Effector memory CD4-positive, alpha-beta T cell (primary cell): ENCODE measurements at places on chromosomes 3 and 15.

- H3K36me3 ChIP-seq: no peaks in the 10 kb centered on the region
- no peak overlapping the region for H3K27ac ChIP-seq
- H3K27me3 ChIP-seq: no peaks in the 10 kb centered on the region
- no peak overlapping the region for H3K4me3 ChIP-seq
- no peaks in the 10 kb centered on the region for H3K4me1 ChIP-seq
Observed at GRCh38 chr15:72074335-72075060, 43.5 kb downstream of the MYO9A start.

DNA sequence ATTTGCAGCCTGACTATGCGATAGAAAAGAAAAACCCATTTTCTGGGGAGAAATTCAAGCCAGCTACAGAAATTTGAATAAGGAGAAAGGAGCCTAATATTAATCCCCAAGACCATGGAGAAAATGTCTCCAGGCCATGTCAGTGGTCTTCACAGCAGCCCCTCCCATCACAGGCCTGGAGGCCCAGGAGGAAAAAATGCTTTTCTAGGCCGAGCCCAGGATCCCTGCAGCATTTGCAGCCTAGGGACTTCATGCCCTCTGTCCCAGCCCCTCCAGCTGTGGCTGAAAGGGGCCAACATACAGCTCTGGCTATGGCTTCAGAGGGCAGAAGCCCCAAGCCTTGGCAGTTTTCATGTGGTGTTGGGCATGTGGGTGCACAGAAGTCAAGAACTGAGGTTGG is 26.3 kb downstream of the ARRDC4 start:
- H3K36me3 ChIP-seq: no peaks in the 10 kb centered on the region
- DNase-seq: no peak
- H3K4me1 ChIP-seq: peaks cover under 1% of the 10 kb centered on the region
- H3K27me3 ChIP-seq: no peaks in the 10 kb centered on the region
- no peak overlapping the region for H3K4me3 ChIP-seq

GRCh38 chr3:194111336-194111735 is 24.6 kb upstream of the HES1 start:
- no peak for DNase-seq
- H3K4me3 ChIP-seq: no peak overlapping the region
- no peaks in the 10 kb centered on the region for H3K4me1 ChIP-seq

GRCh38 chr3:46914849-46915248 is 37.3 kb downstream of the PTH1R start:
- peaks cover 9% of the 10 kb centered on the region for H3K36me3 ChIP-seq
- DNase-seq: no peak
- H3K27me3 ChIP-seq: no peaks in the 10 kb centered on the region
- no peak overlapping the region for H3K4me3 ChIP-seq
- H3K4me1 ChIP-seq: peaks cover 6% of the 10 kb centered on the region

- no peaks in the 10 kb centered on the region for H3K4me1 ChIP-seq
- no peak overlapping the region for H3K4me3 ChIP-seq
- H3K36me3 ChIP-seq: no peaks in the 10 kb centered on the region
- H3K27ac ChIP-seq: no peak overlapping the region
Observed at GRCh38 chr3:178404961-178405360, 131.3 kb upstream of the KCNMB2 start.

GRCh38 chr3:57893668-57894067 is 114.6 kb upstream of the FLNB start:
- peaks cover 4% of the 10 kb centered on the region for H3K36me3 ChIP-seq
- no peak overlapping the region for H3K27ac ChIP-seq
- no peak for DNase-seq
- no peaks in the 10 kb centered on the region for H3K4me1 ChIP-seq
- H3K4me3 ChIP-seq: no peak overlapping the region

DNA sequence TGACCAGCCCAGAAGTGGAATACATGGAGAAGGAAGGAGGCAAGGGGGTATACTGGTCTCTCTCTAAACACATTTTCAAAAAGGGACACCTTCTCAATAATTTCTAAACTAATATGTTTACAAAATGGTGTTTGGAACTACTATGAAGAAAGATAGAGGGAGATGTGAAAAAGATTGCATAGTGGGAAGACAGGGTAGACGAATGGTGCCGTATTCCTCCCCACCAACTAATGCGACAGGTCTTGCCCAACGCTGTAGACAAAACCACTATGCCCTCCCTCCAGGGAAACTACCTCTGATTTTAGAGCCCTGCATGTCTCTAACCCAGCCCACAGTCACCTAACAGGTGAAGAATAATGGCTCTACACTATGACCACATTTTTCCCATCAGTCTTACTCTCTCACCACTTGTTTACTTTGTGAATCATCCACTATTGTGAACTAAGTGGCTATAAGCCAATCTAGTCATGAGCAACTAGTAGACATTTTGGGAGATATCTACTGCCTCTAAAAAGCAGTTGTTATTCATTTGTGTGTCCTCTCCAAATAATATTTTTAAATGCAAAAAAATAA is 108.2 kb upstream of the UBE2E2 start:
- no peak overlapping the region for H3K4me3 ChIP-seq
- H3K27me3 ChIP-seq: no peaks in the 10 kb centered on the region
- H3K27ac ChIP-seq: no peak overlapping the region
- no peak for DNase-seq

GRCh38 chr3:29311795-29312194 is 30.9 kb downstream of the RBMS3 start:
- no peaks in the 10 kb centered on the region for H3K36me3 ChIP-seq
- no peak overlapping the region for H3K4me3 ChIP-seq
- DNase-seq: no peak

DNA sequence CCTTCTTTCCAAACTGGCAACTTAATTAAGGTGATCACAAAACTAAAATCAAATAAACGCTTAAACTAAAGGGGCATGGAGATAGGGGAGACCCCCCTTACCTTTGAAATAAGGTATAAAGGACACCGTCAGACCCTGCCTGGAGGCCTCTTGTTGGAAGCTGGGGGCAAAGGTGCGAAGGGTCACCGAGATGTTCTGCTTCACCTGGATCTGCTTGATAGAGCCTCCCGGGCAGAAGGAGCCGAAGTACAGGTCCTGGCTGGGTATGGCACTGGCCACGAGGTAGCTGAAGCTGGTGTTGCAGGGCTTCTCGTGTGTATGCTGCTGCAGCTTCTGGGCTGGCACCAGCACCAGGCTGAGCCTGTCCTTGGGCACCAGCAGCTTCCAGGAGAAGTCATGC is 53.0 kb downstream of the CDCP1 start:
- no peaks in the 10 kb centered on the region for H3K36me3 ChIP-seq
- no peaks in the 10 kb centered on the region for H3K4me1 ChIP-seq
- no peak overlapping the region for H3K27ac ChIP-seq
- no peak for DNase-seq
- no peak overlapping the region for H3K4me3 ChIP-seq

DNA sequence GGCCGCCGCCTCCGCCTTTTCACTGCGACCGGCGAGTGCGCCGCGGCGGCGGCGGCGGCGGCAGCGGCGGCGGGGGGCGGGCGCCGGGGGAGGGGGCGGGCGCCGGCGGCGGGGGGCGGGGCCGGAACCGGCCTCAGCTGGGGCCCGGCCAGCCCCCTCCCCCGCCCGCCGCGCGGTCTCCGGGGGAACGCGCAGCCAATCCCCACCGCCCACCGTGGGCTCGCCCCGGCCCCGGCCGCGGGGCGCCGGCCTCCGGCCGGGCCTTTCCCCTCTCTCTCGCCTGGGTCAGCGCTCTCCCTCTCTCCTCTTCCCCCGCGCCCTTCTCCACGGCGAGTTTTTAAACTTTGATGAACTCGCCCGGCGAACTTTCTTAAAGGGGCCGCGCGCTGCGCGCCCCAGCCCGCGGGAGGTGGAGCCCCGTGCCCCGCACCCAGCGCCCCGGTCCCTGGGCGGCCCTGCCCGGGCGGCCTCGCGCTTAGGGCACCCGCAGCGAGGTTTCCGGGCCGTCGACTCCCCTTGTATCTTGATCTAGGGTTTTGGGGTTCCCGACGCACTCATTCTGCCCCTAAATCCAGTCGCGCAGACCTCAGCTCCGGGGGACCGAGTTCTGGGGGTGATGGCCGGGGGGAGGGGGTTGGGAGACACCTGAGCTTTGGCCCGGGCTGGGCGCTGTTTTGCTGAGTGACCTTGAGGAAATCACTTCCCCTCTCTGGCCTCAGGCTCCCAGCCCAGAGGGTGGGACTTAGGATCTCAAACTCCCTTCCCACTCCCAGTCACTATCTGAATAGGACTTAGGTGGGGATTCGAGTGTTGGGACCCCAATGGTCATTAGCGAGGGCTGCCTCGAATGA is at the start of gene RBPMS2:
TSS of gene RBPMS2 (minus strand) at position 39 of the 851 bp plus-strand sequence. CDS start 270 bp downstream, outside the sequence.
- DNase-seq: no peak
- H3K4me3 ChIP-seq: peak within 1 kb of the TSS; percentile 45
- H3K27ac ChIP-seq: no peak within 1 kb of the TSS
- peaks cover 15% of the 10 kb centered on the region for H3K27me3 ChIP-seq
- H3K4me1 ChIP-seq: peaks cover 3% of the 10 kb centered on the region

DNA sequence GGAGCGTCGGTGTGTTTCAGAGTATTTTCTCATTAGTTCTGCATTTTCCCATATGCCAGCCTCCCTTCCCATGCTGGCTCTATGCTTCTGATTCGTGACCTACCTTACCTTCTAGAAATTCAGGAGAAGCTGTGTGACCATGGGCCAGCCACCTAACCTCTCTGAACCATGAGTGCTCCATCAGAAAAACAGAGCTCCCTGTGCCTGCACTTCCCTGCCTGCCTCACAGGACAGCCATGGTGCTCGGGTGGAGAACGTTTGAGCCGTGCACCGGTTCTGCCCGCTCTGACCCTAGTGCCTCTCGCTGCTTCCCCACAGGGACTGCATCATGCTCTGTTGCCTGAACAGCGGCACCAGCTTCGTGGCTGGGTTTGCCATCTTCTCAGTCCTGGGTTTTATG is 74.5 kb upstream of the SLC6A1 start:
- H3K36me3 ChIP-seq: no peaks in the 10 kb centered on the region
- DNase-seq: no peak
- H3K27ac ChIP-seq: no peak overlapping the region
- no peaks in the 10 kb centered on the region for H3K4me1 ChIP-seq
- H3K4me3 ChIP-seq: no peak overlapping the region
- no peaks in the 10 kb centered on the region for H3K27me3 ChIP-seq

- no peaks in the 10 kb centered on the region for H3K4me1 ChIP-seq
- no peak for DNase-seq
- no peak overlapping the region for H3K4me3 ChIP-seq
- H3K27me3 ChIP-seq: no peaks in the 10 kb centered on the region
- H3K27ac ChIP-seq: no peak overlapping the region
Observed at GRCh38 chr15:75583701-75584100, 4.6 kb upstream of the PTPN9 start.

DNA sequence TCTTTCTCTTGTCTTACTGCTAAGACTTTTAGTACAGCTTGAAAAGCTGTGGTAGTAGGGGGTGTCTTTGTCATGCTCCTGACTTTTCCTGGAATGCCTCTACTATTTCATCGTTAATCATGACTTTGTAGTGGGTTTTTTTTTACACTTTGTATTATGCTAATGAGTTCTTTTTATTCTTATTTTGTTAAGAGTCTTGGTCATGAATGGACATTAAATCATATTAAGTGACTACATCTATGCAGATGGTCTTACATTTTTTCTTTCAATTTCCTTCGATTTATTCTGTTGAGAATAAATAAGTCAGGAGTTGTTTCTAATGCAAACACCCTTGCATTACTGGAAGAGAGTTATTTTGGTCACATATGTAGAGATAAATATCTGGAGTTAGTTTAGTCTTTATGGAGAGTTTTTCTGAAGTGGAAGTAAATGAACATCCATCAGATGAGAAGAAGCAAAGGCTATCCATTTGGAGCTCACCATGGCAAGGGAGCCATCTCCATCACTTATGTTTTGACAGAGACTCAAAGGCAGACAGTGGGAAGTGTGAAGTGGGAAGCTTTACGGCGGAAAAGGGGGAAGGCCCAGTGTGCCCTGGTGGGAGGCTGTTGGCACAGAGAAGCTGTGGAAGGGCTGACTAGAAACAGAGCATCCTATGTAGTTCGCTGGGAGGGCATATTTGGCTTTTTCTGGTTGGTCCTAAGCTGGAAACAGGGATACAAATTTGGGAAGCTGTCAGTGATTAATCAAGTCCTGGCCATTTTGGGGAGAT is 73.1 kb upstream of the PRR23E start:
- no peaks in the 10 kb centered on the region for H3K27me3 ChIP-seq
- no peaks in the 10 kb centered on the region for H3K36me3 ChIP-seq
- H3K4me1 ChIP-seq: no peaks in the 10 kb centered on the region
